KBM-7 (cell line): ENCODE measurements at places on chromosomes 6 and 20.

- no peak for DNase-seq
Observed at GRCh38 chr20:22578221-22579118, 5.9 kb downstream of the FOXA2 start.

- DNase-seq: no peak
Observed at GRCh38 chr6:77010931-77011542, 452.3 kb downstream of the HTR1B start.

DNA sequence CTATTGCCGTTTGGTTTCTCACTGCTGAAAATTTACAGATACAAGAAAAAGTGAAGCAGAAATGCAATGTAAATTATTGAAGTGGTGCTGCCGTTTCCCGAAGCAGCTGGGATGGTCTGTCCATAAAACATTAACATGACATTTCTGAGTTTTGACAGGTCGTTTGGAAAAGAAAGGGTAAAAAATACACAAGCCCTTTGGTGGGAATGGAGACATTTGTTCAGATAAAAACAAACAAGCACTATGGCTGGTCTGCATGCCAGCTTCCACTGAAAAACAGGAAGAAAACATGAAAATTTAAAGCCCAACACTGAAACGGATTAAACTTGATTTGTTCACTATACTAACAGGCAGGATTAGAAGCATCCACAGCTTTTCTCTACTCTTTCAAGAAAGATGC lies 155.2 kb downstream of the FRK start:
- DNase-seq: no peak

DNA sequence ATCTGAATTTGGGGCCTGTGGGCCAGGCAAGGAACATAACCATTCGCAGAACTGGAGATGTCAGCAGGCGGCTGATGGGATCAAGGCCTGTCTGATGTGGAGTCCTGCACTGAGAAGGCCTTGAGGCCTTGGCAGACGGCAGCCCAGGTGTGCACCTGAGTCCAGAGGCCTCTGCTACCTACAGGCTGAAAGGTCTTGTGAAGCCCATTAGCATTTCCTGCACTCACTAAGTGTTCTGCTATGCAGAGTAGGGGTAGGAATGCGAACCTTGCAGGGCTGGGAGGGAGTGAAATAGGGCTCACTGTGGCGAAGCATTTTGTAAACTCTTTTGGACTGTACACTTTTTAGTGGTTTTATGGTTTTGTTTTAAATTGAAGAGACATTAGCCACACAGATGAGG lies 48.3 kb upstream of the RNF24 start:
- no peak for DNase-seq

DNA sequence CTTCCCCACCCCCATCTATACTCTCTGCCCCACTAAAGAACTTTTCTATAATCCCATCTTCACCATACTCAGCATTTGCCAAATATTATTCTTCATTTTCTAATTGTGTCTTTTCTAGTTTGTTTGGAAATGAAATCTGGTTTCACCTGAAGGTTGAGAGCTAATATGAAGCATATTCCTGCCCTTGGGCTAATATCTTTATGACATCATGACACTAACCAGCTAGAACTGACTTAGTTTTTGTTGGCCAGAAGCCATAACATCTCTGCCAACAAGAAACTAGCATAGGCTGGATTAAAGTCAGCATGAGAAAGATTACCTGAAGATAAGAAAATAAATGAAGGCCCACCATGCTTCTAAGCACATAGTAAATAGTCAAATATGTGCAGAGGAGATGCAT lies 16.7 kb downstream of the UNC5CL start:
- no peak for DNase-seq
